ENCODE measurements at places on chromosomes 1 and 21.

GRCh38 chr1:87981810-87982209, 653.1 kb downstream of the LMO4 start:
- no peak for DNase-seq

- DNase-seq: no peak
Measured at GRCh38 chr1:159839116-159839849, 12.6 kb downstream of the SLAMF8 start.

DNA sequence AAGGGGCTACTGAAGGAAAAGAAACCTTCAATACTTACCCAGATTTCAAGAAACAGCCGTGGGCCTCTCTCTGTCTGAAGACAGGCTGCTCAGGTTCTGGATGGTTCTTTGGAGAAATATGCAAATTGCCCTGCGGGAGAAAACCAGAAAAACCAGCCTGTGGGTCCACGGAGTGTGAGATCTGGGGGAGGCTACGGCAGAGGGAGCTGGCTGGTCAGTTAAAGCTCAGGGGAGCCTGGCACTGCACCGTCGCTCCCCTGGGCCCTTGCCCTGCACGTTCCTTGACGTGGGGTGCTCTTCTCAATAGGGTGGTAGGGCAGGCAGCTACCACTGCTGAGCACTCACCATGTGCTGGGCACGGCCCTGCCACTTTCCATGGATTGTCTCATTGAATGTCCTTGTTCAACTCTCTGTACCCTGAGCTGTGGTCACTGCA, 12.7 kb downstream of the TMCO4 start:
- DNase-seq: no peak

GRCh38 chr1:33161061-33161681, 20.7 kb downstream of the TRIM62 start:
- peak; percentile 94 for DNase-seq

DNA sequence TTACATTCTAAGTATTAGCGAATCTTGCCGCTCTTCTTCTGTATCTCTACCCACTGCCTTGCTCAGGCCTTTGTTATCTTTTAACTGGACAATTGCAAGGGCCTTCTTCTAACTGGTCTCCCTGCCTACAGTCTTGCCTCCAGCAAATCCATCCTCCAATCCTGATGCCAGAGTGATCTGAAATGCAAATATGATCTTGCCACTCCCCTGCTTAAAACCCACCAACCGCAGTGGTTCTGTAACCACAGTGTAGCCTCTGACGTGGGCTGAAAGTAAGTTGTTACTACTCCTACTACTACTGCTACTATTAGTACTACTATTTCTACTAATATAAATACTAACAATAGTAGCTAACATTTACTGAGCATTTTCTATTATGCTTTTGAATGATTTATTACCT, 12.4 kb downstream of the MOV10 start:
- DNase-seq: no peak

DNA sequence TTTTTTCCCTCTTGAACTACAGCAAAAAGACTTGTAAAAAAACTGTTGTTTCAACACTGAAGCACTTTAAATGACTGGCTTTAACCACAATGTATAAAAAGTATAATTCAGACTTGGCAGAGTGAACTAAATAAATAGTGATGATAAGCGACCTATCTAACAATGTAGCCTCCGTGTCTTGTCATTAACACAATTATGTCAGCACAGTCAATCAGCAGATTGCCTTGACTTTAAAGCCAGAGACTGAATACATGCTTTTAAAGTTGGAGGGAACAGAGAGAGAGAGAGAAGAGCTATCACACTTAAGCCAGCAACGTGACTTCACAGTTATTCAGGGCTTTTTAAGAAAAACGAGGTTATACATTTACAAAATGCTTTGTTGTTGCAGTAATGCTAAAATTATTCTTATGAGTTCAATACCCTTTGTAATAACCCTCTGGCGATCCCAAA, 378.1 kb downstream of the LMO4 start:
- DNase-seq: peak; percentile 16

GRCh38 chr1:111199329-111199728, 1.1 kb downstream of the DENND2D start:
- no peak for DNase-seq
